ENCODE measurements at places on chromosomes 12 and 14.

DNA sequence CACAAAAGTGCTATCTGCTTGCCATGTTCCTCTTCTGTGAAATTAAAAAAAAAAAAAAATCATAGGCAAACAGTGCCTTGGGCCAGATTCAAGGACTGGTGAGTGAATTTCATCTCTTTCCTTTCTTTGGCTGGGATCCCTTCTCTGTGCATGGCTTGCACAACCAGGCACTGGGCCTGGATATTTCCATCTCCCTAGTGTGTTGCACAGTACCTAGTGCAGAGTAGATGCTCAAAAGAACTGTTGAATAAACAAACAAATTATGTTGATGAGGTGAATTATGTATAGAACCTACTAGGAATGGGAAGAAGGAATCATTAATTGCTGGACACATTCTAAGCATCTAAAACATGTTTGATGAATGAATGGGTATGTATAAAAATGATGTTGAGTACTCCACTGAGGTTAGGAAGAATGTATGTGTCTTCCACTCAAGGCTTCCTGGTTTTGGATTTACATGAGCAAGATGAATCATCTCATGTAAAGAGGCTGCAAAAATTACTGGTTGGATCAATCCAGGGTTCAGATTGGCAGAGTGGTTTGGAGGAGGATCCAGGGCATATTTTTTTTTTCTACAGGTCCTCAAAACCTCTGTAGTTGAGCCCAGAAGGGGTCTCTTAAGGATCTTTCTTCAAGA is 93.2 kb downstream of the EMP1 start:
- DNase-seq = peak; percentile 44

- no peak for DNase-seq
These were observed 75.5 kb downstream of the POLR3B start for GRCh38 chr12:106433055-106433454.

DNA sequence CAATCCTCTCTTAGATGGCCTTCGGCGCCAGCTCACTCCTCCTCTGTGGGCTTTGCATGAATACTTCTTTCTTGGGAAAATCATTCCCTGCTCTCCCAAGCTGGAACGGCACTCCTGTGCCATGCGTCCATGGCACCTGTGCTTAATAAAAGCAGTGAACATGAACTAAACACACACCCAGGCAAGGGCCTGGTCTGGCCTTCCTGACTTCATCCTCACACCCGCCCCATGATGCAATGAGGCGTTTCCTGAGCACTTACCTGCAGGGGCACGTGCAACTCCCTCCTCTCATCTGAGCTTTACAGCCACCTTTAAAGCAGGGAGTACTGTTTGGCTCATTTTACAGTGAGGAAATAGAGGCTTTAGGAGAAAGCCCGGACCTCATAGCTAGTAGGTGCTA is 219.8 kb downstream of the SLC41A2 start:
- no peak for DNase-seq

GRCh38 chr14:58774531-58774930 is 136.8 kb downstream of the DACT1 start:
- DNase-seq = no peak

DNA sequence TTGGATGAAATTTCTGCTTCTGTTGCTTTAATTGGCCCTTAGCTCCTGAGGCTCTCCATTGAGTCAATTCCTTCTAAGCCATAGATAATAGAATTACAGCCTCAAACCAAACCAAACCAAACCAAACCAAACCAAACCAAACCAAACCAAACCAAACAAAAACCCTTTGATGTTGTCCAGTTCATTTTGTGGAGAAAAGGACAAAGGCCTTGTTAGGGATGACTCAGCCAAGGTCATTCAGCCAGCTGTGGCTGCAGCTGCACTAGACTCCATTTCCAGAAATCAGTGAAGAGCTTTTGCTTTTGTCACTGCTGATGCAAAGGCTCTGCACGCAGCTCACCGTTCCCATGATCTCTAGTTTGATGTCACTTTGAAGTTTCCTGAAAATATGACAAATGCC is 82.2 kb upstream of the RMST start:
- DNase-seq = no peak

GRCh38 chr12:49527361-49528130 is 11.3 kb upstream of the KCNH3 start:
- no peak for DNase-seq

GRCh38 chr14:76516884-76517283 is 140.9 kb downstream of the ESRRB start:
- DNase-seq = no peak

GRCh38 chr12:29429999-29430715 is 49.2 kb upstream of the ERGIC2 start:
- no peak for DNase-seq

- DNase-seq = no peak
These were observed 50.8 kb upstream of the PIWIL1 start for GRCh38 chr12:130286741-130287440.

- no peak for DNase-seq
These were observed 70.3 kb downstream of the ACTN1 start for GRCh38 chr14:68908803-68909202.

DNA sequence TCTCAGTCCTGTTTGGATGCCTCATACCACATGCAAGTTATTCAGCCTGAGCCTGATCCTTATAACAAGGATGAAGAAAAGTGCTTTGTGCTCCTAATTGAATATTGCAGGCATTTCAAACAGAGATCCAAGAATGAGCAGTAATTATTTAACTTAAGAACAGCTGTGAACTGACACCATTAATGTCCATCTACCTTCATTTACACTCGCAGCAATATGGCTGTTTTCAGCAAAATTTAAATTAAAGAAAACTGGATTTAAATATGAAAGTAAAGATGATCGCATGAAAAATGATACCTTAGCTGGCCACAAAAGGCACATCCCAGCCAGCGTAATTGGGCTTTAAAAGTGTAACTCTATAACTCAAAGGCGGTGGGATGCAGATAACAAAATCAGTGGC is 466.3 kb downstream of the GALC start:
- DNase-seq = no peak

GRCh38 chr14:87094913-87095312 is 898.1 kb downstream of the GALC start:
- DNase-seq = no peak

GRCh38 chr12:26188641-26189040 is 6.7 kb upstream of the SSPN start:
- no peak for DNase-seq

DNA sequence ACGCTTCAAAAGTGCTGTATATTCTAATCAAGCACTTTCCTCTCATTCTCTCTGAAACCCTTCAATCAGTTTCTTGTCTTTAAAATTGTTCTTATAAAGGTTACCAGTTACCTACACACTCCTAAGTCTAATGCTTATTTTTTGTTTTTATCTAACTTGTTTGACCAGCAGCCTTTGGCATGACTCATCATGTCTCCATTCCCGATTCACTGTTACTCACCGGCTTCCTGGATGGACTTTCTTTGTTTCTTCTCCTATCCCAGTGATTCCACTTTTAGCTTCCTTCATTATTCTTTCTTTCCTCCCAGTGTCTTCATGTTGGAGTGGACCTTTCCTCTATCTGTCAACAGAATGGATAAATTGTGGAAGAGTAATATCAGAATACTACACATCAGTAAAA is 368.6 kb upstream of the CCDC196 start:
- no peak for DNase-seq

GRCh38 chr12:4628406-4628805 is 20.4 kb downstream of the AKAP3 start:
- DNase-seq = no peak

DNA sequence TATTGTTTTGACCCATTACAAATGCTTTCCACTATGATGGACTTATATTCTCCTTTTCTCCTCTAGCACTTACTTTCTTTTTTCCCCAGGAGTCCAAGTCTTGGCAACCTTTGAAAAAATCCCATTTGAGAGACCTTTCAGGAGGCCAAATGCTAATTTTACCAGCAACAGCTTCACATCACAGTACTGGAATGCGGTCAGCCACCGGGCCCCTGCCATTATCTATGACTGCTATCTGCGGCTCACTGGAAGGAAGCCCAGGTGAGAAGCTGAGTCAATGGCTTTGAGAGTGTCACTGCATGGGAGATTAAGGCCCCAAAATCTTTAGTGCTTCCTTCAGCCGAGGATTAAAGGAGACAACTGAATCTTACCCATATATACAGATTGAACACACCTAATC is 64.2 kb downstream of the ERGIC2 start:
- no peak for DNase-seq

GRCh38 chr12:57793920-57794319 is 11.3 kb downstream of the TSFM start:
- no peak for DNase-seq

- DNase-seq = peak; percentile 83
These were observed 8.1 kb downstream of the CORO1C start for GRCh38 chr12:108722992-108723766.

- DNase-seq = no peak
These were observed 191.3 kb upstream of the AMIGO2 start for GRCh38 chr12:47270782-47271664.

DNA sequence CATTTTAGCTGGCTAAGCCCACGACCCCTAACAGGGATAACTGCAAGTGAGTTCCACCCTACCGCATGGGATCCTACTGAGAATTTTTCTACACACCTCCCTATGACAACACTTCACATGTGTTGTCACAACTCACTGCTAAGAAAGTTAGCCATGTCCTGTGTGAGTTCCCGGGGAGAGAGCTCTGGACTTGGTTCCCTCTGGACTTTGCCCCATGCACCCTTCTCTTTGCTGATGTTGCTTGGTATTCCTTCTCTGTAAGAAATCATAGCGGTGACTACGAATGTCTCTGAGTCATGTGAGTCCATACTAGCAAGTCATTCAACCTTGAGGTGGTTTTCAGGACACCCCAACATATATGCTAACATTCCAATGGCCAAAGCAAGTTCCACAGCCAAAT is 9.5 kb upstream of the CDKN3 start:
- DNase-seq = no peak

GRCh38 chr14:101875727-101876554 is 88.4 kb upstream of the DYNC1H1 start:
- DNase-seq = no peak

DNA sequence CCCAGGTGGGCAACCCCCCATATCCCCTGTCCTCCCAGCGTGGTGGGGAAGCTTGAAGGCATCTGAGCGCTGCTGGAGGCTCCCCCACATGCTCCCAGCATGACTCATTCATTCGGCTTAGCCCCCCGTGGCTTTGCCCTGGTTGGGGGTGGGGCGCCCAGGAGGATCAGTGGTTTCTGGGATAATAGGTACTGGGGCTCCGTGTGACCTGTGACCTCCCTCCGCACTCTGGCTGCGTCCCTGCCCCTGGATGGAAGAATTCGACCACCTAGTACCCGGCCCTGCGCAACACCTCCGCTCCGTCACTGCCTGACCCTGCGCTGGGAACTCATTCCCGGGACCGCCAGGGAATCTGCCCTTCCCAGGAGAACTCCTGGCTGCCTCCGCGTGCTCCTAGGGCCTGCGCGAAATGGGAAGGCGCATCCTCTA is 120.1 kb downstream of the AACS start:
- no peak for DNase-seq

DNA sequence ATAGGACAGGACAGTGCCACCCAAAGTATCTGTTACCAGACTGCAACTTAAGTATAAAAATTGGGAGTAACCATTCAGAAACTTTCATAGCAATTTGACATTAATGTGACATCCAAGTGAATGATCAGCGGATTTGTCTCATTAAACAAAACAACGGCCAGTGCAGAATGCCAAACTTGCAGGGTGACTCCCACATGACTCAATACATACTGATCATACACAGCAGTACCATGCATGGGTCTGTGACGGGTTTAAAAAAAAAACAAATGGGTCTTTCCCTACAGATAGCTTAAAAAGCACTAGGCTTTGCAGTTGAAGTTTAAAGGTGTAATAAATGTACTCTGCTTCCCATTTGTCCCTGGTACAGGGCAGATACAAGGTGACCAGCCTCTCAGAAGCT is 116.6 kb downstream of the SLC35F4 start:
- no peak for DNase-seq

DNA sequence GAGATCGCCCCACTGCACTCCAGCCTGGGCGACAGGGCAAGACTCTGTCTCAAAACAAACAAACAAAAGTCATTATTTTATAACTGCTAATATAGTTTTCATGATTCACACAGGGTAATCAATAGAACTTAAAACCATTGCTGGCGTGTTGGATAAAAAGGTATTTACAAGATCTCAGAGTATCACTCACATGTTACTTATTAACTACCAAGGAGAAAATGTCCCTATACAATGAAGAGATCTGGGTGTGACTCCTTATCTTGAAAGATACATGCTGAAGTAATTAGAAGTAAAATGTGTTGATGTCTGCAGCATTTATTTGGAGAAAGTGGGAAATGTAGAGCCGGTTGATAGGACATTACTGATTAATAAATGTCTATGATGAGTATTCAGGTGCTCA is 57.3 kb upstream of the PIK3C2G start:
- no peak for DNase-seq

DNA sequence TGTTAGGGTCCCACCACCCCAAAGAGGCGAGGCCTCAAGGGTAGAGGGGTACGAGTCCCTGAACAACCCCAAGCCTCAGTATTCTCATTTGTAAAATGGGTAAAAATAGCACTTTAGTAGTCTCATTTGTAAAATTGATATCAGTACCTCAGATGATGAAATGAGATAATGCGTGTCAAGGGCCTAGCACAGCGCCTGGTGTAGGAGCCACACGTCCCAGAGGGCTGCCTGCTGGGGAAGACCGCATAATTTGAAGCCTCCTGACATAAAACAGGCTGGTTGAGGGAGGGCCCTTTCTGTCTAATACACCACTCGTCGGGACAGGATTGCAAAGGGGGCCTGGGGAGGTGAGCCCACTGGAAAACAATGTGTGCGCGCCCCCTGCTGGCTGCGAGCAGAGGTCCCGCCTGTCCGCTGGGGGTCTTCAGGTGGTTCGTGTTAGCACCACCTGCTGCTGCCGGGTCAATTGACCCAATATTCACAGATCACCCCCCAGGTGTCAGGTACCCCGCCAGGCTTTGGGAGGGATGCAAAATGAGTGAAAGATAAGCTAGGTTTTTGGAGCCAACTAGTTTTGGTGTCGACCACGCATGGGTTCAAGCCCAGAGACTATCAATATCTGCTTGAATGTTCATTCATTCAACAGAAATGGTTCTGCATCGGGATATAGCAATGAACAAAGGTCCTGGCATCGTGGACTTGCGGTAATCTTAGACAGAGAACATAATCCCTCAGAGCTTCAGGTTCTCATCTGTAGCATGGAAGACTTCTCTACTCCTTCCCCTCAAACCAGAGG is 24.7 kb upstream of the IRF2BPL start:
- peak; percentile 85 for DNase-seq

- no peak for DNase-seq
These were observed 101.2 kb upstream of the ATF7IP start for GRCh38 chr12:14264316-14264715.

- DNase-seq = no peak
These were observed 105.0 kb downstream of the ADGRD1 start for GRCh38 chr12:131058700-131059099.

DNA sequence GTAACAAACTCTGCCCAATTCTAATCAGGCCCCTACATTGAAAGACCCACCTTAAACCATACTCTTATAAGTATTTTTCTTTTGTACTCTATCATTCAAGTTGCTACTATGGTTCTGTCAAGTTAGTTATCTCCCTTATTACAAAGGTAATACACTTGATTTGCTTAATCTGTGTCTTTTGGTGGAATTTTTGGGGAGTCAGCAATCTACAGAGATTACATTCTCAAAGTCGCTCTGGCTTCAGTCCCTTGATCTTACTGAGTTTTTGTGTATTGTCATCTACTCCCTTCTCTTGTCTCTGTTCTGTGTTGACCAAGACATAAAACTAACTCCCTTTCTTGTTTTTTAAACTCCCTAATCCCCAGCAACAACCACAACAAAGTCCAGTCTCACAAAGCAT is 353.1 kb downstream of the LRIG3 start:
- no peak for DNase-seq
